ENCODE measurements at places on chromosomes 7 and 10. TPM values are rescaled to one million over a fixed set of nuclear protein-coding genes. Genes with fewer than 3 reads are reported as not detected.

CHN2 gene
- polyA plus RNA-seq, result 9.5 TPM

TRIM56 gene
- 24.1 TPM for polyA plus RNA-seq

TFPI2 gene
- polyA plus RNA-seq, result 27.4 TPM

MYL10 gene
- not detected for polyA plus RNA-seq

Measured in adrenal gland (tissue), 19 donors.